Caco-2 (cell line): ENCODE measurements at places on chromosomes 2 and 18. TPM values are rescaled to one million over a fixed set of nuclear protein-coding genes. Genes with fewer than 3 reads are reported as not detected.

The LCT gene
- total RNA-seq = 0.82 and 1.5 TPM in 2 replicates

The STK17B gene
- 54.7 and 58.0 TPM in 2 replicates for total RNA-seq

The FAM110C gene
- 3.2 and 3.9 TPM in 2 replicates for total RNA-seq

- H3K27ac ChIP-seq = no peak overlapping the region
- H3K4me3 ChIP-seq = no peak overlapping the region
- DNase-seq = no peak
- no peaks in the 10 kb centered on the region; the same call in 1 of the 2 replicates for H3K4me1 ChIP-seq
- no peaks in the 10 kb centered on the region for H3K27me3 ChIP-seq
- H3K36me3 ChIP-seq = no peaks in the 10 kb centered on the region
These were observed 31.5 kb downstream of the MRO start for GRCh38 chr18:50788284-50788683.

GRCh38 chr2:98909317-98910211 is 26.5 kb downstream of the CRACDL start:
- H3K27ac ChIP-seq = peak overlapping the region; percentile 69
- H3K36me3 ChIP-seq = no peaks in the 10 kb centered on the region
- H3K4me1 ChIP-seq = peaks cover 38% of the 10 kb centered on the region

DNA sequence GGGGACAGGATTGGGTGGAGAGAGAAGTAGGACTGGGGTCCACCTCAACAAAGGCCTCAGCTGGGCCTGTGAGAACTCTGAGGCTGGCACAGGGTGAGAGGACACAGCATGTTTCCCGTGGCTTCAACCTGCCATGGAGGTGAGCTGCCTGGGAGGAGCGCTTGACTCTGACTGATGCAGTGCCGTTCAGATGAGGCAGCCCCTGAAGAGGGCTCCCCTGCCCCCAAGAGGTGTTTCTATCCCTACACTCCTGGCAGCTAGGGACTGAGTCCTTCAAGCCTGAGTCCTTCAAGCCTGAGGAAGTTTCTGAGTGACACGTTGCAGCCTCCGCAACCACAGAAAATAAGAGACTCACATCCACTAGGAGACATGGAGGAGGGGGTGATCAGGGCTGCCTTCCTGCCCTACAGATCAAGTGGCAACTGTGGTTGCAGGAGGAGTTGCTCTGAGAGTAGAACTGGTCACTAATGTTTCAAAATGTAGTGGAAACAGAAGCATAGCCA is 49.6 kb upstream of the TMEM177 start:
- H3K36me3 ChIP-seq = no peaks in the 10 kb centered on the region
- H3K27me3 ChIP-seq = no peaks in the 10 kb centered on the region
- no peak overlapping the region for H3K27ac ChIP-seq
- no peak for DNase-seq
- H3K4me3 ChIP-seq = no peak overlapping the region

- no peaks in the 10 kb centered on the region for H3K36me3 ChIP-seq
- DNase-seq = no peak
- no peak overlapping the region for H3K27ac ChIP-seq
These were observed 35.0 kb downstream of the SLC14A2 start for GRCh38 chr18:45650321-45650720.
